A549 treated with DMSO at 1 μM for 4 hours (cell line): ENCODE measurements at places on chromosomes 2 and 18. TPM values are rescaled to one million over a fixed set of nuclear protein-coding genes. Genes with fewer than 3 reads are reported as not detected.

The PROC gene
- 2.9 to 4.5 TPM (median 3.3 TPM) in 5 replicates for total RNA-seq

The ABCG5 gene
- total RNA-seq, result not detected in 5 replicates

The LAMA1 gene
- 0.06 to 0.31 TPM (median 0.11 TPM) in 5 replicates for total RNA-seq

The FSHR gene
- total RNA-seq, result not detected in 5 replicates

The PDCL3 gene
- total RNA-seq, result 36.4 to 49.1 TPM (median 38.6 TPM) in 5 replicates

The PID1 gene
- 2.7 to 3.5 TPM (median 2.9 TPM) in 5 replicates for total RNA-seq

The PLCL1 gene
- total RNA-seq, result 0.07 TPM in 1 of 5 replicates, not detected in the others

The C1GALT1C1L gene
- 1.7 to 2.3 TPM (median 2.1 TPM) in 5 replicates for total RNA-seq

The RAD51AP2 gene
- not detected in 5 replicates for total RNA-seq
